ENCODE measurements at places on chromosomes 13 and 19. TPM values are rescaled to one million over a fixed set of nuclear protein-coding genes. Genes with fewer than 3 reads are reported as not detected.

RANBP3 gene
- total RNA-seq = 97.4 TPM

LILRB5 gene
- total RNA-seq = not detected

PRKACA gene
- total RNA-seq = 56.8 TPM

- no peaks in the 10 kb centered on the region for H3K36me3 ChIP-seq
- H3K27me3 ChIP-seq = peaks cover 6% of the 10 kb centered on the region
- no peaks in the 10 kb centered on the region for H3K4me1 ChIP-seq
- peak; percentile 57 for DNase-seq
Observed at GRCh38 chr19:32339988-32340874, 5.2 kb upstream of the ZNF507 start.

TJP3 gene
- 3.5 TPM for total RNA-seq

C1QTNF9 gene
- total RNA-seq = 0.10 TPM

DNA sequence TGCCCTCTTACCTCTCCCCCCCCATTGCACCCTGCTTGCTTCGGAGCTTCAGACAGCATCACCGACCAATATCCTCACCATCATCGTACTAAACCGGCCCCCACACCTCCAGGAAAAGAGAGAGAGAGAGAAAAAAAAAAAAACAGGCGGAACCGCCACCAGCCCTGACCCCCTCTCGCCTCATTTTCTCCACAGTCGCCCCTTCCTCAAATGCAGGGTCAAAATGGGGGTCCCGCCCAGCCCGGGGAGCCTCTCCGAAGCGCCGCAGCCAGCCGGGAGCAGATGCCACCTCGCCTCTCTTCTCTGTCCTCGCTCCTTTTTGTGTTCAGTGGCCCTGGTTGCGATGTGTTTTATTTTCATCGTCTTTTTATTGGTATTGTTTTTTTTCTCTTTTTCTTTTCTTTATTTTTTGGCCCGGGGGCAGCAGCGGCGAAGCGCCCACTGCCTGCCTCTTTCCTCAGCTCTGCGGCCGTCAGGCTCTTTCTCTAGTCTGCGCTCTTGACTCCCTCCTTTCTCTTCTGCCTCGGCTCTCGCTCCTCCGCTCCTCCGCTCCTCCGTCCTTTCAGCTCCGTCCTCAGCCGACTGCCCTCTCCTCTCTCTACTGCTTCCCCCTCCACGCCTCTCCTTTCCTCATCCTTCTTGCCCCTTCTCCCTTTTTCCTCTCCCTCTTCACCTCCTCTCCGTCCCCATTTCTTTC is 41.4 kb downstream of the DEDD2 start:
- DNase-seq = no peak
- peaks cover 16% of the 10 kb centered on the region for H3K4me1 ChIP-seq
- peak overlapping the region; percentile 74 for H3K4me3 ChIP-seq
- no peaks in the 10 kb centered on the region for H3K36me3 ChIP-seq

- no peaks in the 10 kb centered on the region for H3K36me3 ChIP-seq
- DNase-seq = no peak
- H3K27ac ChIP-seq = no peak overlapping the region
- no peak overlapping the region for H3K4me3 ChIP-seq
- H3K27me3 ChIP-seq = peaks cover 28% of the 10 kb centered on the region
- H3K4me1 ChIP-seq = no peaks in the 10 kb centered on the region
Observed at GRCh38 chr13:27034678-27035111, 136.9 kb downstream of the USP12 start.

All from activated CD4-positive, alpha-beta T cell treated with anti-CD3 and anti-CD28 coated beads, Interleukin-2, amount 10 ng/mL, durations not matched to agents 7 days and 5 days (primary cell).